ENCODE measurements at places on chromosomes 1 and 21.

DNA sequence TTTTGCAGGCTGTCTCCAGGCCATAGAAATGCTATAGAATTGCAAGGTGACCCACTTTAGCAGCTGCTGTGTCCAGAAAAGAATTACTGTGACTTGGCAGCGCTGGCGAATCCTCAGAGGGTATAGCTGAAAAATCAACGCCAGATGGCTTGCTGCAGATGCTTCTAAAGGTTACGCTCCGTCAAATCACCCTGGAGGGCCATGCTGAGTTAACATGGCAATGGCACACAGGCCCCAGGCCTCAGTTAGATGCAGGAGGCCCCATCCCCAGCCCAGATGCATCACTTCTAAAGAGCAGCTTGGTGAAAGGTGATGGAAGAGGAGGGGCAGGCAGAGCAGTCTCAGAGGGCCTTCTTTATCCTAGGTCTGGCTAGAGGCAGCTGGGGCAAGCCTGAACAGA lies 18.0 kb downstream of the KIAA1614 start:
- DNase-seq, result peak; percentile 51

GRCh38 chr1:119647734-119648619 lies at the start of gene ZNF697:
Gene ZNF697, minus strand, starts transcription at chr1:119648266. Its CDS starts 22,166 bp downstream, at chr1:119626100.
- DNase-seq, result peak; percentile 91

- DNase-seq, result peak; percentile 13
These were observed 7.0 kb downstream of the CFAP45 start for GRCh38 chr1:159892944-159893343.

DNA sequence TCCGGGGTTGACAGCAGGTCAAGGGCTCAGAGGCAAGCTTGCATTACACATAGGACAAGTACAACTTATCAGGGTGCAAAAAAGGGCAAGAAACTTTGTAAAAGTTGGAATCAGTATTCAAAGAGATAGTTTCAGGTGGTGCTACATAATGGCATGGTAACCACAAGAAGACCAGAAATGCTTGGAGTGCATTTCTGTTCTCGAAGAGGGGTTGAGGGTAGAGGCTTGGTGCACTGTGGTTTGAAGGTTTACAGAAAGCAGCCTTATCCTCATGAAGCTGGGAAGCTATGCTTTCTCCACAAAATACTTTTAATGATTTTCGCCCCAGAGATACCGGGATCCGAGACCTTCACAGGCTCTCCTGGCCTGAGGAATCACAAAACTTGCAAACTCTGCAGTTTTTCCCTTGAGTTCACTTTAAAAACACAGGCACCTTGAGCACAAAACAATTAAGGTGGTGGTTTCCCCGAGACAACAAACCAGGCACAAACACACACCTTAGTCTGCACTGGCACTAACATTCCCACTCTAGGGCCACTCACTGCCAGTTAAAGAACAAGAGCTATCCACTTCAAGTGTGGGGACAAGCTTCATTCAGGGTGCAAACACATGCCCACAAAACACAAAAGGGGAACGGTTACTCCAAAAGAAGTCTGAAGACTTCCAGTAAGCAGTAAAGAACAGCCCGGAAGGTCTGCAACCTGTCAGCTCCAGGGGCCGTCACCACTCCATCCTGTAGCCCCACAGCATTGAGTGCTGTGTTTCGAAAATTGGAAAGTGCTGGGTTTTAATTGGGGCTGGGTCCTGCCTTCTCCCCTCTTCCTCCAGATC lies 29.8 kb upstream of the NFIA start:
- no peak for DNase-seq

DNA sequence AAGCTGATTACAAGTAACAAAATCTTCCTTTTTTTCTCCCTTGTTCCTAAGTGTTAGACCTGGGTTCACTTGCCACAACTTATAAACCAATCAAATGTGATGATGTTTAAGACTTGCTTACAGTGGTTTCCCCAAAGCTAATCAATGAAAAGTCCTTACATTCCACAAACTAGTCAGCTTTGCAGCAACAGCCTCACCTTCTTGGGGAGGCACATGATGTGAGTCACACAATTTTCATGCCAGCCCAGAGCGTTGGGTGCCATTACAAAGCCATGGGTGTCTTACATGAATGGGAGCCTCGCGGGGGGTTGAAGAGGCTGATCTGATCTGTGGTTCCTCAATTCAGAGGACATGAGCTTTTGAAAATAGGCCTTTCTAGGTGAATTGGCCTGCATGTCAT lies 91.6 kb upstream of the UBE2U start:
- no peak for DNase-seq

- DNase-seq, result no peak
These were observed 32.1 kb upstream of the NEK7 start for GRCh38 chr1:198124673-198125072.

DNA sequence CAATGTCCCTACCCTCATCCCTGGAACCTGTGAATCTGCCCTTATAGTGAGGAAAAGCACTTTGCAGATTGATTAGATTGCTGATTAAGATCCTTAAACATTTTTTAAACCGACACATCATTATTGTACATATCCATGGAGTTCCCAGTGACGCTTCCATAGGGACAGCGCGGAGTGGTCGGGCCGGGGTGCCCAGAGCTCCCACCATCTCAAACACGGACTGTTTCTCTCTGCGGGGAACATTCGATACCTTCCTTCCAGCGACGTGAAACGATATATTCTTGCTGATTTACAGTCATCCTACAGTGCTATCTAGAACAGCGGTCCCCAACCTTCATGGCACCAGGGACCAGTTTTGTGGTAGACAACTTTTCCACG lies 4.0 kb downstream of the KRTAP10-12 start:
- DNase-seq, result no peak

GRCh38 chr1:93061895-93062792 lies 16.9 kb upstream of the MTF2 start:
- DNase-seq, result peak; percentile 23

- DNase-seq, result no peak
These were observed 8.6 kb upstream of the SEMA4A start for GRCh38 chr1:156144742-156145141.

DNA sequence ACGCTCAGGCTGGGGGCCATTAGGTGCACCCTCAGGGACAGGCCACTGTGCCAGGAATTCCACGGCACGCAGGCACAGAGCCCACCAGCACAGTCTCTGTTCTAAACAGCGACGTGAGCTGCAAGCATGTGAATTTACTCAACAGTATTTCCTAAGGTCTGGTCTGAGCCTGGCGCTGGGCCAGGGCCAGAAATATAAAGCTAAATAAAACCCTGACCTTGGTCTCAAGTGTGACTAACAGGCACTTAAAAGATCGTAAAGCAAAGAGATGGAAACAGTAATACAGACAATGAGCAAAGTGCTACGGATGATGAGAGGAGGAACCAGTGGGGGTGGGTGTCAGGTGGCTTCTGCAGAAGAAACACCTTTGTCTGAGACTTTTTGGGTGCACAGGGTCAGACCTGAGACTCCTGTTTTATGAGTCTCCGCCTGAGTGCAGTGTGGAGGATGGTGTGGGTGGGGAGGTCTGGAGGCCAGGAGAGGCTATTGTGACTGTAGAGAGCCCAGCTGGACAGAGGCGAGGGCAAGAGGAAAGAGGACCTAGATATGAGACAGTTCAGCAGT lies 53.4 kb upstream of the EDN2 start:
- no peak for DNase-seq

DNA sequence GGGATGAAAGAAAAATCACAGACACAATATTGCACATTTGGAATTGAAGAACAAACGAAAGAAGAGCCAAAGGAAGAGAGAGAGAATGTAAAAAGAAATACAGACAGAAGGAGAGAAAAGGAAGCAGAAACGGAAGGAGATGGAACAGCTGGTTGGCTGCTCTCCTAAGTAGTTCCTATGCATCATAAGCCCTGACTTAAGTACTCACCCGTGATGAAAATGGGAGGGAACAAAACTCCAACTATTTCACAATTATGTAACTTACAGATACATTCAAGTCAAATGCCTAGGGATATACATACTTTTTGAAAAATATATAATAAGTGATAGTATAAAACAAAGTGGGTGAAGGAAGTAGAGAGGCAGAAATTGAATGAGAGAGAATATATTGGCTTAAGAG lies 88.5 kb downstream of the TTLL7 start:
- DNase-seq, result no peak

All from NCI-H2081 (cell line).